Stimulated activated CD4-positive, alpha-beta T cell treated with anti-CD3 and anti-CD28 coated beads, Interleukin-12 subunit alpha, Interleukin-12 subunit beta, amount 100 ng/mL, for 24 hours (primary cell): ENCODE measurements at places on chromosomes 3 and 15.

- DNase-seq, result no peak
These were observed 592.0 kb upstream of the KCNMB2 start for GRCh38 chr3:177944228-177944661.

DNA sequence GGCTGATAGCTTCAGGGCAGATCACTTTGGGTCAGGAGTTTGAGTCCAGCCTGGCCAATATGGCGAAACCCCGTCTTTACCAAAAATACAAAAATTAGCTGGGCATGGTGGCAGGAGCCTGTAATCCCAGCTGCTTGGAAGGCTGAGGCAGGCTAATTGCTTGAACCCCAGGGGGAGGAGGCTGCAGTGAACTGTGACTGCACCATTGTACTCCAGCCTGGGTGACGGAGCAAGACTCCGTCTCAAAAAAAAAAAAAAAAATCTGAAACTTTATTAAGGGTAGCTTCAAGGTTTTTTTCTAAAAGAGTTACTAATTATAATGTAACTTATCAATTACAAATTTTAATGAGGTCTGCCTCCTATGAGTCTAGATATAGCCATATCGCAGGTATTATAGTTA is 5.1 kb downstream of the NECTIN3 start:
- no peak for DNase-seq

DNA sequence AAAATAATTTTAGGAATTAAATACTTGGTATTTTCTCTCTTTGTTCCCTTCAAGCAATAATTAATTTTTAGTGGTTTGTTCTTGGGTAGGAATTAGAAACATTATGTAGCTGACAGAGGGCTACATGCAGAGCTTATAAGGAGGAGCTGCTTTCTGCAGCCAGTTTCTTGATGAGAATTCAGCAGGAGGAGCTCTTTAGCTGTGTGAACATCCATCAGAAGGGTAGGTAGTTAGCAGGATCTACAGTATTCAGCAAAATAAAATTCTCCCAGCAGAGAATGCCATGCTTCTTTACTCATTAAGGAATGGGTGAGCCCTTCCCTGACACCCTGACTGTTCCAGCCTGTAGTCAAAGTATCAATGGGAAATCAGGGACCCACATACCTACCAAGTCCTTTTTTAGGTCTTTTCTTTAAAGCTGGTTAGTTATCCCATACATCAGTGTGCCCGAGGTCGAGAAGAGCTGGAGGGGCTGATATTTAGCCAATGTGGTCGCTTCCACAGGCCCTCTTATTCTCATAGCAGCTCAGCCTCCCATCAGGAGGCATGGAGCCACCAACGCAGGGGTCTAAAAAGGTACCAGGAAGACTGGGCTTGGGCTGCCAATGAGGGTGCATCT is 54.0 kb downstream of the KCNAB1 start:
- DNase-seq, result no peak

DNA sequence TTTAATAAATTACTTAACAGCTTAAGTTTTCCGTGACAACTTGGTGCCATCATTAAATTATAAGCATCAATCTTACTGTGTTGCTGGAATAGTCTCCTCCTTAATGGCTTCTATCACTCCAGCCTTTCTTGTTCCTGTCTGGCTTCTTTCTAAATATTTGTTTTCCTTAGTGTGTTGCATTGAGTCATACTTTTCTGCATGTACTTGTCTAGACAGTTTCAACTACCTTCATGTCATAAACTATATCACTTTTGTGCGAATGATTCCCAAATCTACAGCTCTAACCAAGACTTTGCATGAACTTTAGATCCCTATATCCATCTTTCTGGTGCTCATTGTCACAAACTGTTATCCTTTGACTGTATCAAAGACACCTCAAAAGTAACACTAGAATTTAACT is 78.4 kb downstream of the AKAP13 start:
- no peak for DNase-seq

DNA sequence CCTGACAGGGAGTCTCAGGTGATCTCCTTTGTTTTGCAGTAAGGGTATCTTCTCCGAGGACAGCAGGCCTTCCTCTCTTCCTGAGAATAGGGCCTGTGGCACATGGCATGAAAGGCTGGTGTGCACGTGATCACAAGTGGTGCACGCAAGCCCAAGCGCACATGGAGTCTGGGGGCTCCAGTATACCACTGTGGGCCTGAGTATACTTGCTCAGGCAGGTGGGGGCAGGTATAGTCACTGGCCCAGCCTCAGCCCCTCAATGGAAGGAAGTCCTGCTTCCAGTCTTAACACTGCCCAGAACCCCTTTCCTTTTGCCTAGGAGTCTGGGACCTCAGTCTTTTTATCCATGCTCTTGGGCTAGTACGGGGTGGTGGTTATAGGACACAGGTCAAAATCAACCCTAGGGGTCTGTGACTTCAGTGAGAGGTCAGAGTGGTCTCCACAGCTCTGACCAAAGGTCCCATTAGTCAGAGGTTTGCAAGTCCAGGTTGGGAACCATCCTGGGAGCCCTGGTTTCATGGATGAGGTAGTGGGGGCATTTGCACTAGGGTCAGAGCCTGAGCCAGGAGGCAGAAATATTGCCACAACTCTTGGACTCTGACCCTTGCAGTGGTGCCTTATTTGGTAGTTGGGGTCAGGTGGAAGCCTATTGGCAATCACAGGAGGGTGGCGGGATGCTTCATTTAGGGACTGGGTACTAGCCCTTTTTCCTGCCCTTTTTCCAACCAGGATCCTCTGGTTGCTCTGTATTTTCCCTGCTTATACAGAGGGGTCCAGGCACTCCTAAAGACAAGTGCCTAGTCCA is 823 bp upstream of the CCDC71 start:
- no peak for DNase-seq

DNA sequence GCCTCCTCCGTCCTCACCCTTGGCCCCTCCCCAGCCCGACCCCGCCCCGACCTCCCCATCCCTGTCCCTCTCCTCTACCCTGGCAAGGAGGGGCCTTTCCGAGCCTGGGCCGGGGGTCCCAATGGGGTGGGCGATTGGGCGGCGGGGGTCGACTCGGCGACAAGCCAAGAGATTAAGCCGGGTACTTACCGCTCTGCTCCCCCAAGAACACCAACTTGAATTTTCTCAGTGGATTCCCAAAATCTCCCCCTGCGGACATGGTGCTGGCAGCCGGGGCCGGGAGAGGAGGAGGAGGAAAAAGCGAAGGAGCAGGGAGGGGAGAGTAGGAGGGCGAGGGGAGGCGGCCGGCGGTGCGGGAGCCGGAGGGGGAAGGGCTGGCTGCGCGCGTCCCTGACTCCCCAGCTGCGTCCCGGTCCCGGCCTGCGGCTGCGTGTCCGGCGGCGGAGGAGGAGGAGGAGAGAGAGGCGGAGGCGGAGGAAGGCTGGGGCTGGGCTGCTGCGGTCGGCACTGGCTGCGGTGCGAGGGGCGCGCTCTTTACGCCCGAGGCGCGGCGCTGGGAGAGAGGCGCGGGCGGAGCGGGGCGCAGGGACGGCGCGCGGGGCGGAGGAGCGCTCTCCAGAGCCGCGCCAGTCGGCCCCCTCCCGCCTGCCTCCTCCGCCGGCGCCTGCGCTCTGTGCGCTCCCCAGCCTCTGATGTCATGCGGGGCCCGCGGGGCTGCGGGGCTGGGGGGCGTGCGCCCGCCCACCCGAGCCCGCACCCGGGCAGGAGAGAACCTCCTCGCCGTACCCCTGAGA is at the start of gene RAB6B:
Gene RAB6B (minus strand): TSS at position 675 of the 794 bp plus-strand sequence. CDS start 416 bp downstream, at position 259.
- DNase-seq, result no peak

GRCh38 chr3:148330542-148330941 is 367.2 kb upstream of the AGTR1 start:
- DNase-seq, result no peak

GRCh38 chr3:37768107-37768809 is 93.4 kb upstream of the CTDSPL start:
- no peak for DNase-seq

DNA sequence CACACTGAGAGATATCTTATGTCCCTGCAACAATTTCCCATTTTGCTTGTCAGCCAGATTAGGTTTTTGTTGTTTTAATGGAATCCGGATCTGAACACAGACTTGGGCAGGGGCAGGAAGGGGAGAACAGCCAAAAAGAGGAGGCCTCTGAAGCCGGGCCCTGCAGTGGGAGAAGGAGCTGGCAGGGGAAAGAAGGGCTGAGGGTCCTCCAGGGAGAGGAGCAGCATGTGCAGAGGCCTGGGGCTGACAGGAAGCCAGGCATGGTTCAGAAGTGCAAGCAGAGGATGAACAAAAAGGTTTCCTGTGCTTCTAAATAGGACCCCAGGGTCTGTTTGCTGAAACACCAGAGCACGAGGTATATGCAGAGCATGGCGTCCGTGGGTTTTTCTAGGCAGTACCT is 49.1 kb upstream of the POMGNT2 start:
- DNase-seq, result no peak
